ENCODE measurements at places on chromosomes 12 and 14.

- DNase-seq: no peak
Observed at GRCh38 chr12:64566831-64567517, 43.3 kb upstream of the RASSF3 start.

- DNase-seq: no peak
Observed at GRCh38 chr12:49671031-49671765, 36.0 kb downstream of the FMNL3 start.

GRCh38 chr12:66236969-66237368 is 48.0 kb downstream of the IRAK3 start:
- no peak for DNase-seq

DNA sequence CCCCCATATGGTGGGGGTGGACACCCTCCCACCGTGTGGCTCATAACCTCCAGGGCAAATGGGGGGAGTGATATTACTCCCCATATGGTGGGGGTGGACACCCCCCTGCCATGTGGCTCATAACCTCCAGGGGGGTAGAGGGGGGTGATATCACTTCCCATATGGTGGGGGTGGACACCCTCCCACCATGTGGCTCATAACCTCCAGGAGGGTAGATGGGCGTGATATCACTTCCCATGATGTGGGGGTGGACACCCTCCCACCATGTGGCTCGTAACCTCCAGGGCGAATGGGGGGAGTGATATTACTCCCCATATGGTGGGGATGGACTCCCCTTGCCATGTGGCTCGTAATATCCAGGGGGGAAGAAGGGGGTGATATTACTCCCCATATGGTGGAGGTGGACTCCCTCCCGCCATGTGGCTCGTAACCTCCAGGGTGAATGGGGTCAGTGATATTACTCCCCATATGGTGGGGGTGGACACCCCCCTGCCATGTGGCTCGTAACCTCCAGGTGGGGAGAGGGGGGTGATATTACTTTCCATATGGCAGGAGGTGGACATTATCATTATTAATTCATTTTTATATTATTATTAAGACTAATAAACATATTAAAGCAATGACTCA is 51.2 kb upstream of the OXA1L start:
- DNase-seq: no peak

DNA sequence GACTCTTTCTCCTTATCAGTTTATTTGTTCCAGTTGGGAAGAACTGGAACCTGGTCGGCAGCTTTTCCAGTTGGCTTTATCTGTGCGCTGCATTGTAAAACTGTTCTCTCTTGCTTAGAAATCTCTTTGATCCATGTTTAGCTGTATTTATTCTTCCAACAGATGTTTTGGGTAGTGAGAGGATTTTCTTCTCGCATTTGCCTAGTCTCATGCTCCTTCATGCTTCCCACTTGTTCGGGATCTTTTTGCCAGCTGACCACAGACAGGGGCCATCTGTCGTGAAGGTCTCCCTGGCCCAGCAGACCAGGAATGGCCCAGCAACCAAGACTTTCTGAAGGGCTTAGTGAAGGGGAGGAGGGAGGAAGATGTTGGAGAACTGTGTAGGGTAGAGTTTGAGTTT is 21.6 kb downstream of the NTF3 start:
- DNase-seq: no peak

DNA sequence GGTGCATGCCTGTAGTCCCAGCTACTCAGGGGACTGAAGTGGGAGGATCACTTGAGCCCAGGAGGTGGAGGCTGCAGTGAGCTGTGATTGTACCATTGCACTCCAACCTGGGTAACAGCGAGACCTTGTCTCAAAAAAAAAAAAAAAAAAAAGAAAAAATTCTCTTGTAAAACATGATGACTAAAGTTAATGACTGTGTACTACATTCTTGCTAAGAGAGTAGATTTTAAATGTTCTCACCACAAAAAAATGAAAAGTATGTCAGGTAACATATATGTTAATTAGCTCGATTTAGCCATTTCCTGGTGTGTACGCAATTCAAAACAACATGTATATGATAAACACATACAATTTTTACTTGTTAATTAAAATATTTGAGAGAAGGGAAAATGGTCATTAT is 480.7 kb upstream of the RGS6 start:
- DNase-seq: no peak

DNA sequence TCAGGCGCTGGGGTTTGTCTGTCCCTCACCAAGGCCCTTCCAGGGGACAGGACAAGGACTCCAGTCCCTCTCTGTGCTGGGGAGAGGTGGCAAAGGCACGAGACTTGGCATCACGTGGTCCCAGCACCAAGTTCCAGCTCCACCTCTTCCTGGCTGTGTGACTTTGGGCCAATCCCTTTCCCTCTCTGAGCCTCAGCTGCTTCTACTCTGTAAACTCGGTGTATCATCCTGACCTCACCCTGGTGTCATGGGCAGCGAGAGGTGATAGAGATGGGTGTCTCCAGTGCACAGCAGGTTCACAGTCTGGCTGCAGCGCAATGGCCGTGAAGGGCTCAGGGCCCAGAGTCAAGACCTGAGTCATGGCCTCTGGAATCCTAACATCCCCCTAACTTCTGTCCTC is 54.0 kb downstream of the MVK start:
- no peak for DNase-seq

- DNase-seq: no peak
Observed at GRCh38 chr14:60241091-60241490, 7.9 kb upstream of the PPM1A start.

- DNase-seq: no peak
Observed at GRCh38 chr14:57013987-57014386, 203.7 kb upstream of the OTX2 start.

GRCh38 chr14:69612783-69613130 is 1.4 kb downstream of the SUSD6 start:
- no peak for DNase-seq

DNA sequence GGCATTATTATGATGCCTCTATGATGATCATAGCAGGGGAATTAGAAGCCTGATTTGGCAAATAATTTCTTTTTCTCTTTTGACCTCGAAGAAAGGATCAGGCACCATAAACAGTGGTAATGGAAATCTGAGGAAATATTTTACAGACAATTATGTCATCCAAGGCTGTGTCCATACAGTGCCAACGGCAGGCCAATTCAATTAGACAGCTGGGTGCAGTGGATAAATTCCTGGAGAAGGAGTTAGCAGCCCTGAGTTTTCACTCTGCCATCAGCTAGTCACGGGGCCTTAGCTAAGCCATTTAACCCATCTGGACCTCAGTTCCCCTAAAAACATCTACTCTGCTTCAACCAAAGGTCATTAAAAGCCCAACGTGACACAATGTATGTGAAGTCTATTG is 4.1 kb downstream of the TPH2 start:
- DNase-seq: no peak

- no peak for DNase-seq
Observed at GRCh38 chr14:34425095-34425851, 36.8 kb downstream of the SPTSSA start.

GRCh38 chr14:77375973-77376770 is 722 bp downstream of the TMED8 start:
- DNase-seq: peak; percentile 20

- no peak for DNase-seq
Observed at GRCh38 chr12:101521136-101521535, 46.0 kb downstream of the SPIC start.

- no peak for DNase-seq
Observed at GRCh38 chr12:5715021-5715420, 230.0 kb downstream of the ANO2 start.

GRCh38 chr14:74888164-74889158 is 6.7 kb downstream of the DLST start:
- DNase-seq: no peak

DNA sequence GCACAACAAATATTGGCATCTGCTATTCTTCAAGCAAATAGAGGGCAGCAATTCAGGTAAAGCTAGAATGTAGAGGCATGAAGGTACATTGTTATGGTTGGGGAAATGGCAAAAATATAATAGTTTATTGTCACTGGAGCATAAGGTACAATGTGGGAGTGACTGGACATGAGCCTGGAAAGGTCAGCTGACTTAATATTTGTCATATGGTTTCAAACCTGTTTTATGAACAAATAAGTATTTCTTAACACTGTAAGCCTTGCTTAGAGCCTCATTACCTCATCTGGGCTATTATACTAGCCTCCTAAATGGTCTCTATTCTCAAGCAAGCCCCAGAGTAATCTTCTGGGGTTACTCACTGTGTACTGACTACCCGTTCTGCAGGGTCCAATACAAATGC is 33.7 kb downstream of the FAM177A1 start:
- DNase-seq: no peak

DNA sequence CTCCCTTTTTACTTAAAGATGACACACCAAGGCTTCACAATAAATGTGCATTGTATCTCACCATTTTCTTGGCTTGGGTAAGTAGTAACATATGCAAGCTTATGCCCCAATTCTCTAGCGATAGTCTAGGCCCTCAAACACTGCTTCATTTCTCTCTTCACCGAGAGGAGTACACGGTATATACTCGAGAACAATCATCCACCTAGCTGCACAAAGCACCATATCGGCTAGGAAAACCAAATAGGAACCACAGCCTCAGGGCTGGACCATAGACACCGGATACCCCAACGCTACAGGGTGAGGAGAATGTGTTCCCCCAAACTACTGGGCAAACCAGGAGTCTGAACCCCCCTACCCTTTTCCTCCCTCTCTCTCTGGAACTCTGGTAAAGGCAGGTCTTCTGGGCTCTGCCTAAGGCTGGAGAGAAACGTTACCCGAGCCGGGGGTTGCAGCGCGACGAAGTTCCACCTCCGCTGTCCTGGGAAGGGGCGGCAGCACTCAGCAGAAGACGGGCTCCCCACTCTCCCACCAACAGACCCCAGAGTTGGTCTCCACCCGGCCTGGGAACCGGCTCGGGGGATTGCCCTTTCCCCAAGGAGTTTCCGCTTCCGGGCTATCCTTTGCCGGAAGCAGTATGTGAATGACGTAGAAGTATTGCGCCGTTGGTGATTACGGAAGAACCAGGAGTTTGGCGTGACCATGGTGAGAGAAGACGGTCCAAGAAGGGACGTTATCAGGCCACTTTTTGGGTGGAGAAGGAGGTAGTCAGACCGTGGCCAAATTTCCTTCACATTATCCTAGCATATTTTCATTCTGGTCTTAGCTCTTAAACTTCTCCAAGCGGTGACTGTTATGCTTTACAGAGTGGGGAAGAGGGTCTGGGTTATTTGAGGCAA is at the start of the genes AREL1 and FCF1:
Gene AREL1 (minus strand): TSS at position 582 of the 896 bp plus-strand sequence. CDS start 27,465 bp downstream, outside the sequence.
Gene FCF1 (plus strand): TSS at position 646 of the 896 bp plus-strand sequence. CDS start 54 bp downstream, at position 700.
- no peak for DNase-seq

GRCh38 chr12:94565683-94566082 is 84.7 kb downstream of the TMCC3 start:
- no peak for DNase-seq

- DNase-seq: no peak
Observed at GRCh38 chr12:94736820-94737219, 86.5 kb upstream of the TMCC3 start.

- no peak for DNase-seq
Observed at GRCh38 chr14:102630405-102630804, 38.0 kb downstream of the RCOR1 start.

DNA sequence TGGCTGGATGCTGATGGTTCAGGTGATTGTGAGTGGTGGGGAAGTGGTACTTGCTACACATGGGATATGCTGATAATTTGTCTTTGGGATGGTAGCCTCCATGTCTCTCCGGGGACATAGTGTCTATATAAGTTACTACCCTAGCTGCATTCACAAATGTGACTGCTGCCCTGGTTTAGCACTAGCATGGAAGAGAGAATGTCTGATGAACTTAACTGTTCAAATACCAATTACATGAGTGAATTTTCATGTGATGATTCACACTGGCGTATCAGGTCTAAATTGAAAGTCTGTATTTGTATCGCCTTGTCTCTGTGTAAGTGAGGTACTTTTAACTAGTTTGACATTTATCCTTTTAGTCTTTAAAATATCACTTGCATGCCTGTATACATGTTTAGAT is 34.4 kb downstream of the ATF7IP start:
- DNase-seq: no peak

DNA sequence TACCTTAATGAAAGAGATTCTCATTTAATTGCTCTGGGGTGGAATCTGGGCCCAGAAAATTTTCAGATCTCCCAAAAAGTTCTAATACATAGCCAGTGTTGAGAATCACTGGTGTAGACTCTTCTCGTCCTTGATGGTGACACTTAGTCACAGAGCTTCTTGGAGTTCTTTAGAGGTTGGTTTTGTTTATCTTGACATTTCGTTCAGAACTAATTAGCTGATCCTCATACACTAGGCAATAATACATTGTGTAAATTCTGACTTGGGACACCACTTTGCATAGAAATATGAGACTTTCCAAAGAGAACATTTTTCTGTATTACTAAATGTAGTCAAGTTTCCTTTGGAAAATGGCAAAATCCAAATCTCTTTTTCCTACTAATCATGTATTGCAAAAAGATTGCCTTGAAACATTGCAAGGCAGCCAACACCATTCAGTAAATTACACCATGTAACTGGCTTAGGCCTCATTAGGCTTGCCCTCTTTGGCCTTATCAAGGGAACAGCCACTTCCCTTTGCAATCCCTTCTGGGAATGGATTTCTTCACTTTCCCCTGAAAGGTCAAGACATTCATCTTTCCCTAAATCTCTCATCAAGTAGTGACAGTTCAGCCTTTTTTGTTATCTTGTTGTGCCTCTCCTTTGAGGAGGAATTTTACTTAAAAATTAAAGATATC is 102.2 kb downstream of the PAH start:
- no peak for DNase-seq

- no peak for DNase-seq
Observed at GRCh38 chr14:84225268-84225667, 1304.7 kb upstream of the FLRT2 start.

All from NCI-H1092 (cell line).